Activated T-cell treated with anti-CD3 and anti-CD28 coated beads, Interleukin-2, amount 50 U/mL, for 24 hours (primary cell): ENCODE measurements at places on chromosomes 4 and X.

- DNase-seq, result no peak
Observed at GRCh38 chrX:8731559-8732395, at the start of gene ANOS1. Gene ANOS1, minus strand, starts transcription at chrX:8732137. Its CDS starts 101 bp downstream, at chrX:8732036.

DNA sequence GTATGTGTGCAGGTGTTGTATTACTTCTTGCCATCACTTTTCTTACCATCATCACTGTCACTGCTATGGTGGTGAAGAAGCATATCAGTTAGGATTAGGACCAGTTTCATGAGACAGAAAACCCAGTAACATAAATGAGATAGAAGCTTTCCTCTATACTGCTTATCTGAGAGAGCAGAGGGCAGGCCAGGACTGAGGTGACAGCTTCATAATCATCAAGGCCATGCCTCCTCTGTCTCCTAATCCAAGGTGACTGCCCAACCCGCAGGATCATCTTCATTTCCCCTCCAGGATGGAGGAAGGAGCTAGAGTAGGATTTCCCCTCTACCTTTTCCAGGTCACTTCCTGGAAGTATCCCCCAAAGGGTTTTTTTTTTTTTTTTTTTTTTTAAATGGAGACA is 35.4 kb downstream of the TMEM131L start:
- no peak for DNase-seq

DNA sequence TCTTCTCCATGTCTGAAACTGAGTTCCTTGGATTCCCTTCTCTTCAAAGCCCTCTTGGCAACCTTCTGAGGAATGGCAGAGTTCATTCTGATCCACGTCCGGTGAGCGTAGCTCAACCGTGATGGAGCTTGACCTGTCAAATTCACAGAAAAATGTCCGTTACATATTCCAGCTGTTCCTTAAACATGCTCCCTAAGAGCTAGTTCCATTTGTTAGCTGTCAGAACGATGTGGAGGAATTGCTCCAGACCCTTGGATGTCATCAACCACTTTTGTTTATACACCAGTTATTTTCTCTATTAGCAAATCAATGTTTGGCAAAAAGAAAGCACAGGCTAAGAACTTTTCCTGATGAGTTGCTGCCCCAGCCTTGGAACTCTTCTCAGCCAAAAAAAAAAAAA is 50.1 kb downstream of the NHS start:
- DNase-seq, result no peak

GRCh38 chr4:13329340-13329850 is 154.7 kb downstream of the RAB28 start:
- DNase-seq, result no peak

GRCh38 chr4:55001538-55001937 is 123.9 kb downstream of the KDR start:
- DNase-seq, result no peak

DNA sequence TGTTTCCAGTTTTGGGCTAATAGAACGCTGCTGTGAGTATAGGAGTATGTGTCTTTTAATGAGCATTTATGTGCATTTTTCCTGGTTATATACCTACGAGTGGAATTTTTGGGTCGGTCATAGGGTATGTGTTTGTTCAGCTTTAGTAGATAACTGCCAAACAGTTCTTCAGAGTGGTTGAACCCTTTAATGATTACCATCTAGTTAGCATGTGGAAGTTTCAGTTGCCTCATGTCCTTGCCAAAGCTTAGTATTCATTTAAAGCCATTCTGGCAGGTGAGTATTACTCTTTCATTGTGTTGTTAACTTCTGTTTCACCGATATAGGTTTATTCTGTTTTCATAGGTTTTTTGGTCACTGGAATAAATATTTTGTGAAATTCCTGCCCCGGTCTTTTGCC is 229.1 kb downstream of the ARHGAP10 start:
- no peak for DNase-seq

- no peak for DNase-seq
Observed at GRCh38 chrX:53251307-53251706, 26.3 kb upstream of the KDM5C start.

- DNase-seq, result no peak
Observed at GRCh38 chr4:153261914-153262313, 57.7 kb downstream of the TRIM2 start.
